ENCODE measurements at places on chromosomes 2 and 18.

- no peak for DNase-seq
Observed at GRCh38 chr2:191115804-191116203, 35.0 kb downstream of the STAT4 start.

DNA sequence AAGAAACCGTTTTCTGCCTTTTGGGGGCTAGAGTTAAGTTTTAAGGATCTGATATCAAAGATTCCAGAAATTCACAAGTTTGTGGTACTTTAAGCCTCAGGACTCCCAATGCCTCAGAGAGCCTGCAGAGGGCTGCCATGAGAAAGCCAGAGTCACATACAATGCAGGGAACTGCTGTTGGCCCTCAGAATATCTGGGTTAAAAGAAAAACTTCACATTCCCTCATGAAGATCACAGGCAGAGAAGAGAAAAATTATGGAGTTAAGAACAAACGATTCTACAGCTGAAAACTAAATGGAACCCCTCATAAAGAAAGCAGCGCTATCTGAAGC lies 39.5 kb downstream of the HDAC4 start:
- DNase-seq = no peak

DNA sequence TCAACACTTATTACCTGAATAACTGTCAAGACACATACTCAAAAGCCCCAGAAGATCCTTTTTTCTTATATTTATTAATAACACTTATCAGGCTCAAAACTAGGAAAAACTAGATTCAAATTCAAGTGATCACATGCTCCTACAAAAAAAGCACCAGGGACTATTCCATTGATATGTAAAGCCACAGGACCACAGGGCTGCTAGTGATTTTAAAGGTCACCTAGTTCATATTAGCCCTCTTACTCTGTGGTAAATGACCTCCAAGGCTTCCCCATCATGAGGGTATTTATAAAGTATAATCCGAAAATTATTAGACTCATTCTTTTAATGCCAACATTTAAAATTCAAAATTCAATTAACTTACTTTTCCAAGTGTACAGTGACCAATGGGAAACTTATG lies 52.5 kb downstream of the LRPPRC start:
- no peak for DNase-seq

DNA sequence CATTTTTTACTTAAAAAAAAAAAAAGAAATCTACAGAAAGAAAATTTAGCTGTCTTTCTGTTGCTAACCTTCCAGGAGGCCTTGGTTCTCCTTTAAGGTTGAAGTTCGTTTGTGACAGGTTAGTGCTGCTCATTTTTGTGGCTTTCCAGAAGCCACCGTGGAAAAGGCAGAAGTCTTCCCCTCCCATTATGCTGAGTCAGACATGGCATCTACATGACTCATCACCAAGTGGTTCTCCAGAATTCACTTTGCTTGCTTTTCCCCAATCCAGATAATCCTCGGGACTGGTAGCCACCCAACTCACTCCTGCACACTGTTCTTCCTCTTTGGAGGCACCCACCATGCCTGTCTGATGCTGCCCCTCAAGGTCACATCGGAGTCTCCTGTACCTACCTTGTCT lies 228.7 kb downstream of the PIK3C3 start:
- no peak for DNase-seq

GRCh38 chr18:49601211-49601610 lies 39.4 kb downstream of the LIPG start:
- DNase-seq = no peak

DNA sequence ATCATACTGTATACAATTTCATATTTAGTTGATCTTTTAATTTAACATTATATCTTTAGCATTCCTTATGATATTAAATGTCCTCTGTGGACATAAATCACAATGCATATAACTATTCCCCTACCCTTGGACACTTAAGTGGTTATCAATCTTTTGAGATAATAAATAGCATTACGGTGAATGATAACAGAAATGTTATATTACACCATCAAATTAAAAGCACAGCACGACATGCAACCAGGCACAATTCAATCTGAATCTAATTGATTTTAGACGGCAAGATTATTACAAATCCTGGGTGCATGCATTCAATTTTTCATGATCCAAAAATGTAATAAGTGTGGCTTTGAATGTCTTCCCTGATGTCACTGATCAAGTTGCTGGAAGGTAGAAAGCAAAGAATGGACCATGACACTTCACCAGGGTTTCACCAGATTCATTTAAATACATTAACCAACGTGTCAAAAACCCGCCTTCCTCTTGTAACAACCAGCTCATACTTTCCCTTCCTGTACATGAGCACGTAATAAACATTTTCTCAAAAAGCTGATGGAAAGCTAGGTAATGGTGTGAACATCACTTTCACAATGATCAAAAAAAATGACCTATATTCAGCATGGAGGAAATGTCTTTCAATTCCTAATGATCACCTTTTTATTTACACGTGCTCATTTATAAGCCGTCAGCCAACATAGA lies 513.7 kb upstream of the ID2 start:
- no peak for DNase-seq

DNA sequence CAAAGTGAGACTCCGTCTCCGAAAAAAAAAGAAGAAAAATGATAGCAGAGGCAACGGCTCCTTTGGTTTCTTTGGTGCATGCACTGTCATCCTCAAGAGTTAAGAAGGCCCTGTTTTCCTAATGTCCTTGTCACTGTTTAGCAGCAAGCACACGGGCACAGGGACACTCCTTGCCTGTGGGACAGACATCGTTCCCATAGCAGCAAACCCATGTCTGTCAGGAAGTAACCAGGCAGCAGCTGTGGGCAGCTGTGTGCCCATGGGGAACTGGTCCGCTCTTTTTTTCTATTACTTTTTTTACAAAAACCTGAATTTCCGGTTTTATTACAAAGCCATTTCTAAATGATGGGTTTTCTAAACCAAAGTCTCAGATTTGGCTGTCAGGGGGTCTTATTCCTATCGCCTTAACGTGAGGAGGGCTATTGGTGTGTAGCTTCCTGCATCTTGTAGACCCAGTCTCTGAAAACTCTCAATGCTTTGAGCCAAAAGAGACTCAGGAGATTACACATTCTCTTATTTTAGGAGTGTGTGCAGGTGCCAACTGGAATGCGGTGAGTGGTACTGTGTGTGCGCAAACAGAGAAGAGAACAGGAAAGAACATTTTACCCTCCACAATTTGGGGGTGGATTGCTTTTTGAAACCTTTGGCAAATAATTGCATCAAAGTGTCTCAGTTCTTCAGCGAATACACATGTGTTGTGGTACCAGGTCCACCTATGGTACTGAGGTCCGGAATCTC lies 109.6 kb downstream of the COLEC12 start:
- DNase-seq = no peak

- DNase-seq = no peak
Observed at GRCh38 chr2:36329746-36330472, 25.7 kb upstream of the CRIM1 start.

DNA sequence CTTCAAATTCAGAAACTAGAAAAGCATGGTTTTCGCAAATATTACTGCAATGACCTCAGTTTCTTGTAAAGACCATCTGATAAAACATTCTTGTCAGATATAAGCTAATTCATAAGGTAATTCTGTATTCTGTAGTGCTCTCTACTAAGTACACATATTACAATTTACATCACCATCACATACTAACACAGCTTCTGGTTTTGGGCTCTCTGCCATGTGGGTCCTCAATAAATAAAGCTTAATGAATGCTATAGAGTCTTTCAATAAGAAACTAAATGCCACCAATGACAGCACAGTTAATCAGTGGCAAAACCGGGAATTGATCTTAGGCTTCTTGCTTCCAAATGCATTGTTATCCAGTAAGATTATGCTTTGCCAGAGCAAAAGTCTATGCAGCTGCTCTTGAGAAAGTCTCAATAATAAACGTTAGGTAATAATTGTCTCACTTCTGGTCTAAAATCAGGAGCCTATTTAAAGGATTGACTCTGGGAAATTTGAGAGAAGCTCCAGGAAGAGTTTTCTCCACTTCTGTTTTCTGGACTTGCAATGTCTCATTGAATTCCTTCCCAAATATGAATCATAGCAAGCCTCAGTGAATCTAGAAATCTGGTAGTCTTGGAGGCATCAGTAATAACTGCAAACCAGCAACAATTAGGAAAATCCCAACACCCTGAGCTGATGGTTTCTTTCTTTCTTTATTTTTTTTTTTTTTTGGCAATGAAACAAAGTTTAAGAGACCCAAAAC lies 67.9 kb upstream of the RAPGEF4 start:
- no peak for DNase-seq

GRCh38 chr18:47882641-47883040 lies 47.8 kb downstream of the SMAD2 start:
- DNase-seq = no peak
